ENCODE measurements at places on chromosomes 1 and 21. TPM values are rescaled to one million over a fixed set of nuclear protein-coding genes. Genes with fewer than 3 reads are reported as not detected.

DNA sequence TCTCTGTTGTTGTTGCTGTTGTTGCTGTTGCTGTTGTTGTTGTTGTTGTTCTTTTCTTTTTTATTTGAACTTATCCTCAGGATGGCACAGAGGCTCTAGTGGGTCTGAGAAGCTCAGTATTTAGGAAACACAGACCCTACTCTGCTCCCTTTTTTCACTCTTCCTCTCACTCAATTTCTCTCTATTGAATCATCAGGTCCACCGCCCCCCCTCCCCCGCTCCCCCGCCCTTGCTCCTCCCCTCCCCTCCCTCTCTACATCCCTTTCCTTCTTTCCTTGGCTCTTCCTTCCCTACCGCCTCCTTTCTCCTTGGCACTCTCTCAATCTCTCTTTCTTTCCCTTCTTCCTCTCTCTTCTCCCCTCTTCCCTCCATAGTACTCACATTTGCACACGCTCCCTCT, 218.5 kb upstream of the ZC3H12A start:
- DNase-seq: no peak

GRCh38 chr1:115046751-115047150, 17.1 kb downstream of the TSHB start:
- DNase-seq: no peak

DNA sequence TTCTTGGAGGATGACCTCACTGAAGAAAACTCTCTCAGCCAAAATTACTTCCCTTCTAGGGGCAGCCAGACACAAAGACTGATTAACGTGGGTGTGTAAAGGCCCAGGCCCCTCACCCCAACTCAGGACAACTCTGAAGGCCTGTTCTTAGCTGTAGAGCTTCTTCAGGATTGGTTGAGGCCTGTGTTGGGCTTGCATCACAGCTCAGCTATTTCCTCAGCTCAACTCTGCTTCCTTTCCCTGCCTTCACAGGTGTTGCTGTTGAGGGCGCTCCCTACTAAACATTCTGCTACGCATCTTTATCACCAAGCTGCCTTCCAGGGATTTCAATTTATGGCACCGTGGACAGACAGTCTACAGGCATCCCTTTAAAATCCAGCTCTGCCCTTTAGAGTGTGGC, 36.8 kb downstream of the MAB21L3 start:
- no peak for DNase-seq

- DNase-seq: peak; percentile 36
Measured at GRCh38 chr1:181189691-181190363, 101.3 kb downstream of the IER5 start.

- DNase-seq: no peak
Measured at GRCh38 chr1:116763116-116763786, 9.0 kb downstream of the CD2 start.

DNA sequence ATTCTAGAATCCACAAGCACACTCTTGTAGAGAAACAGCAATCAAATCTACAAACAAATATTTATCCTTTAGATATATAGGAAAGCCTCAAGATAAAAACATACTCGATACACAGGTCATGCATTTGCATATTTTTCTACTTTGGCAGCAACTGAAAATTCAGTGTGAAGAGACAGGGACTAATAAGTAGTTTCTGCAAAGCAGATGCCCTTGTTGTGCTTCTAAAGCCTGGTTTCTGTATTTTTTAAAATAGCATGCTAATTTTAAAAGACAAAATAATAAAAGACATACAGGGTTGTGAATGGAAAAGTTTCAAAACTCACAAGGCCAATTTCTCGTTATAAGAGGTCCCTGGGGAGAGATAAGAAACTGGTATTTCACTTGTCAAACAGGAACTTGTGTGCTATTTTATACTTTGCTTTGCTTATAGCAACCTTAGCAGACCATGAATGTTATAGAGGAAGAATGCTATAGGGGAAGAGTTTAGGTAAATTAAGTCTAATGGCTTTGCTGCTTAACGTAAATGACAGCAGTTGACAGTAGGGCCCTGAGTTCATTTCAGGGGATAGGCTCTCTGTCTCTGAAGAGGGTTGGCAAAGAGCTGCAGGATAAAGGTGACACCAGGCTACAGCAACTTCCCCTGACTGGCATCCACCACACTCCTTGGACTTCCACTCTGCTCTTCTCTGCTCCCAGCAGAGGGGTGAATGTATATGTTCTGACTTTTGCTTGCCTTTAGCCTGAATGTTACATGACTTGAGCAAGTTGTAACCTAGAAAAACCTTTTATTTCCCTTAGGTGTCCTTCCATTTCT, 9.4 kb upstream of the RGS13 start:
- no peak for DNase-seq

- no peak for DNase-seq
Measured at GRCh38 chr1:219553934-219554502, 58.9 kb downstream of the ZC3H11B start.

DNA sequence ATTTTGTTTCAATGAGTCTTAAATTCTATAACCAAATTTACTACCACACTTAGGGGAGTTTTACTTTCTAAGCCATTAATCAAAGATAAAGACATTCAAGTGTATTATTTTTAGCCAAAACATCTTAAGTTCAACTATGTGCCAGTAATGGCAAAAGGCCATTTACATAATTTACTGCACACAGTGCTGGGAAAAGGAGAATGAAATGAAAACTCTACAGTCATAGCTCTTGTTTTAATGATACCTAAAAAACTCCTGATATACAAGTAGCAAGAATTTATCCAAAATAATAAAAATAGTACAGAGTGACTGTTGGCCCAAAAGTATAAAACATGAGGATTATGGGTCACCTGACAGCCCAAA, 42.4 kb upstream of the C1orf198 start:
- DNase-seq: no peak

GRCh38 chr21:42513151-42513984, at the start of gene SLC37A1:
SLC37A1 (plus strand) TSS chr21:42513852; CDS start chr21:42518455, 4,603 bp downstream.
- DNase-seq: peak; percentile 42

GRCh38 chr21:40151611-40152010, 284.4 kb downstream of the PCP4 start:
- DNase-seq: no peak

GRCh38 chr1:23619299-23620188, 60.2 kb upstream of the ID3 start:
- DNase-seq: peak; percentile 17

The CTSS gene
- total RNA-seq: 18.3 TPM

DNA sequence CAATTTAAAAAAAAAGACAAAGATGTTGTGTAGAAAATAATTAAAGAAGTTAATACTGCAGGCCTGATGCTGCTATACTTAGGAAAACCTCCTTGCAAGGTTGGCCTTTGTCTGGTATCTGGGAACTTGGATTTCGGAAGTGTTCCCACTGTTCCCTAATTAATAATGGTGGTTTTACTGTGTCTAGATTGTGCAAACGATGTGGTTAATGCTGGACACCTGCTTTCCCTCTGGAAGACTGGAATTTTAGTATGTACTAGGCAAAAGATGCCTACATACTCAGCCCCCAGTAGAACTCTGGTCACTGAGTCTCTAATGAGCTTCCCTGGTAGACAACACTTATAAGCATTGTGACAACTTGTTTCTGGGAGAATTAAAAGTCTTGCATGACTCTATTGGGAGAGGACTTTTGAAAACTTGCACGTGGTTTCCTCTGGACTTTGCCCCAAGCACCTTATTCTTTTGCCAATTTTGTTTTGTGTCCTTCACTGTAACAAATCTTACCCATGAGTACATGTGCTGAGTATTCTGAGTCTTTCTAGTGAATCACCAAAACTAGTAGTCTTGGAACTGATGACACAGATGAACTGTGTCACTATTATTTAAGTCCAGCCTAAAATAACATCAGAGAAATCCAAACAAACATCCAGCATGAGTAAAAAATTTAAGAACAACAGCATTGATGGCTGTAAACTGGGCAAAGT, 40.4 kb downstream of the LIN9 start:
- no peak for DNase-seq

GRCh38 chr1:201656311-201657032, 117.5 kb downstream of the NAV1 start:
- DNase-seq: peak; percentile 61

The NLRP3 gene
- 1.3 TPM for total RNA-seq

DNA sequence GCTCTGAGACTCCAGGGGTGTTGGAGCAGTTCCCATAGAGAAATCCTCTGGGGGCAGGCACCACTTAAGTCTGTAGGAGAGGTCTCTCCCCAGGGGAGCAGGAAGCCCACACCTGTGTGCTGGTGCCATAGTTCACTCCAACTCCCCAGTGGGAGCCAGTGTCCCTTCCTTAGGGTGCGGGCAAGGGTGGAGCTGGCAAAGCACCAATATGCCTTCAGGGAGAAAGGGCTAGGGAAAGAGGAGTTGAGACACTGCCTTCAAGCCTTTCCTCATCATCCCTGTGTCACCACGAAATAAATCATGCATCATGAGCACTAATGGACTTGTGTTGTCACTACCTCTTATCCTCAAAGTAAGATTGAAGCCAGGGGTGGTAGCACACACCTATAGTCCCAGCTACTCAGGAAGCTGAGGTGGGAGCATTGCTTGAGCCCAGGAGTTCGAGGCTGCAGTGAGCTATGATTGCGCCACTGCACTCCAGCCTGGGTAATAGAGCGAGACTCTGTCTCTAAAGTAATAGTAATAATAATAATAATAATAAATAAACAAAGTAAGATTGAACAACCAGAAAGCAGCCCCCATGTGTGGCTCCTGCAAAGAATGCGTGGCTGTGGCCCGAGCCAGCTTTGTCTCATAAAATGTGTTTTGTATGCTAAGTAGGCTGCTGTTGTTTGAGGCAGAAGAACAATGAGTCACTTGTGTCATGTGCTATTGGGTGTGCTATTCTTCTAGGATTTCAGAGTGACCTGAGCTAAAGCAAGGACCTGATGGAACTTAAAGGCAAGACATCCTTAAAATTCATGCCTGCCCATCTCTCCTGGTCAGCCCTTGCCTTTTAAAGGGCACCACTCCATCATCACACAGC, 6.7 kb upstream of the TIE1 start:
- DNase-seq: no peak

The CD52 gene
- 3.0 TPM for total RNA-seq

GRCh38 chr21:45256021-45256911, 31.4 kb downstream of the POFUT2 start:
- no peak for DNase-seq

The TEDDM1 gene
- total RNA-seq: not detected

DNA sequence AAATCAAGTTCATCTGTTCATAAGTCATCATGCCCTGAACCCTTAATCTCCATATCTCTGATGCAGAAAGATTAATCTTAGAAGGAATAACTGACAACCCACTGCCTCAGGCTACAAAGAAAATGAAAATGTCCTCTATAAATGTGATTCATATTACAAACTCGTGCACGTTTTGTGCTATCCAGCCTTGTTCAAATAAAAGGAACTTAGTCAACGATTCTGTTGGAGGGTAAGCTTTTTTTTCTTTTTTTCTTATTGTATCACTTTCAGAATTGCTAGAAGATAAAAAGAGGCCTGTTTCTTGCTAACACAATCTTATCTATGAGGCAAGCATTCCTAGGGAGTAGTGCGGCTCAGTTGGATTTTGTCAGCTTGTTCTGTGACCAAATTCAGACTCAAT, 228.4 kb downstream of the TM2D1 start:
- no peak for DNase-seq

The LCE1F gene
- total RNA-seq: not detected

DNA sequence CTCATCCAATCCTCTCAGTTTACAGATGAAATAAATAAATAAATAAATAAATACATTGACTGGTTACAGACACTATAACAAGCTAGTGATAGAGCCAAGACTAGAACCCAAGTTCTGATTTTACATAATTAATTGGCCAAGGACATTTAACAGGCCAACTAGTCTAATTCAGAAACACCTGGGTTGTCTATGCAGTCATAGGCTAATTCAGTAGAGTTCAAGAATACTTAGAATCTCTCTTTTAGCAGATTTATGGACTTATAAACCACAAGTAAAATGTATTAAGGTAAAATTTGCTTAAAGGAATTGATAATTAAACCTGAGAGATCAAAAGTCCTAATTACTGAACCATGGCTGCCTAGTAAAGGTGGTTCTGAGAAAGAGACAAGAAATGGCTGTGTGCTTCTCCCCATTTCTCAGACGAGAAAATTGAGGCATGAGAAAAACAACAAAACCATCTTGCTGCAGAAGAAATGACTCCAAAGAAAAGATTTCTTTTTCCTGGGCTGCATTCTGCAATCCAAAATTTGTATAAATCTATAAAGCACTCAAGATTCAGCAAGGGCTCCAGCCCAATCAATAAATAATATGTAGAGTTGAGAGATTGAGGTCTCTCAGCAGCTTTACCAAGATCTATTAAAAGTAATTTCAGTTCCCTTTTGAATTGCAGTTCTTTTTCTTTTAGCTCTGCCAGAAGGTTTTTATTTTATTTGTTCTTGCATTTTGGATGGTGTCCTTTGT, 98.3 kb downstream of the DUSP10 start:
- no peak for DNase-seq

GRCh38 chr1:94679332-94680038, 137.9 kb upstream of the F3 start:
- peak; percentile 57 for DNase-seq

DNA sequence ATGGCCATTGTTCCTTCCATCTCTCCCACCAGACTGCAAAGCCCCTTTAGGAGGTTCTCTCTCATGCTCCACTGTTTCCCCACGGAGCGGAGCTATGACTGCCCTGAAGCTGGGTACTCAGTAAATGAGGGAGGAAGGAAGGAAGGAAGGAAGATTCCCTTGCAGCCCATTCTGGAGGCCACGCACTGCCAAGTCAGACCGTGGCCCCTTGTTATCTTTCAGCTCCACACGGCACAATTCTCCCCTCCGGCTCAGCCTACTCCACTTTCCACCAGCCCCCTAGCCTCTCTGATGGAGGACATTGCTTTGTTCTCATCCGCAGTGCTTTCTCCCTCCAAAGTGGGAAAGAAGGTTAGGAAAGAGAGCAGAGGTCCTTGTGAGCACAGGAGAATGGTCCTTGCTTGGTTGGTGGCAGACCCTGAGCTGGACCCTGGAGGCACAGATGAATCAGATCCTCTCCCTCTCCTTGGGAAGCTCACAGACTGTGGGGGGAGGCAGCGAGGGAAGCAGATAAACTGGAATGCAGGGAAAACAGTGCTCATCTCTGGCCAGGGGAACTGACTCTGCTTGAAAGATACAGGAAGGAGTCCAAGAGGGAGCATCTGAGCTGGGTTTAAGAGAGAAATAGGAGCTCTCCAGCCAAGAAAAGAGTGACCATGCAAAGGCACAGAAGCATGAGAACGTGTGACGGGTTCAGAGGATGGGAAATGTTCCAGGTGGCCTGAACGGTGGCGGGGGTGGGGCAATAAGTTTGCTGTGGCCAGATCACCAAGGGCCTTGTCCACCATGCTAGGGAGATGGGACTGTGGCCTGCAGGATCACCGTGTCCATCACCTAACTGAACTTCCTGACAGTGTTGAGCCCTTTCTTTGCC, 52.6 kb downstream of the GLIS1 start:
- no peak for DNase-seq

GRCh38 chr1:202343652-202344349, 2.1 kb upstream of the UBE2T start:
- DNase-seq: no peak

DNA sequence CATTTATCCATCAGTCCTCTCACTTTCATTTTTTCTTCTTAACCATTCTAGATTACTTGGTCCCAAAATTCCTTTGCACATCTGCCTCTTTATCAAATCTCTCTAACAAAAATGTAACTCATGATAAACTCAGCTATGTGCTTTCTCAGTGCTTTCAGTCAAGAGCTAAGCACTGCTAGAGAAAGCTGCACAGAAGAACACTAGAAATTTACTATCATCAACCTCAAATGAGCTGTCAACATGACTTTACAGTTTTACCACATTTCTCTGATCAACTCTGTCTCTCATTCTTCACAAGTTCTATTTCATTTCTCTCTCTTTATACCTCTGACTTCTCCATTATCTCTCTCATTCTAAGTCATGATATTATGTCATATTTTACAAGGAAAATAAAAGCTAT, 54.2 kb upstream of the PRKACB start:
- no peak for DNase-seq
